ENCODE measurements at places on chromosomes 6 and 20.
A peak's percentile ranks its signal among the peaks of the same experiment; 100 is the strongest.

GRCh38 chr20:48524582-48524981, 303.2 kb downstream of the PREX1 start:
- no peak for DNase-seq

- no peak for DNase-seq
Measured at GRCh38 chr6:20699402-20699801, 165.1 kb downstream of the CDKAL1 start.

DNA sequence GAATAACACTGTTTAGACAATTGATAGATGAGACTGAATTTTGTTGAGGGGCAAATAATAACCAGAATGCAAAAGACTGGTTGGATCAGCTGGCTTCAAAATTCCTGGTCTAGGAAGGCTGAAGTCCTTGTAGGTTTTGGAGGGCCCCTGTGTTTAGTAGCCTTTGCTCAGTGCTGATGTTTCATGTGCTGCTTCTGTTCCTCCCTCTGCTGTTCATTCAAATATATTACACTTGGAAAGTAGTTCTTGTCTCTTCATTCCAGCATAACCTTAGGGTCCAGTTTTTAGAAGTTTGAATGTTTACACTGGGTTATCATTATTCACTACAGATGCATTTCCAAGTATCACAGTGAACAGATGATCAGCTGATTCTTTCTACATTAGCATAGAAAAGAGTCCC, 72.5 kb downstream of the FLRT3 start:
- no peak for DNase-seq

DNA sequence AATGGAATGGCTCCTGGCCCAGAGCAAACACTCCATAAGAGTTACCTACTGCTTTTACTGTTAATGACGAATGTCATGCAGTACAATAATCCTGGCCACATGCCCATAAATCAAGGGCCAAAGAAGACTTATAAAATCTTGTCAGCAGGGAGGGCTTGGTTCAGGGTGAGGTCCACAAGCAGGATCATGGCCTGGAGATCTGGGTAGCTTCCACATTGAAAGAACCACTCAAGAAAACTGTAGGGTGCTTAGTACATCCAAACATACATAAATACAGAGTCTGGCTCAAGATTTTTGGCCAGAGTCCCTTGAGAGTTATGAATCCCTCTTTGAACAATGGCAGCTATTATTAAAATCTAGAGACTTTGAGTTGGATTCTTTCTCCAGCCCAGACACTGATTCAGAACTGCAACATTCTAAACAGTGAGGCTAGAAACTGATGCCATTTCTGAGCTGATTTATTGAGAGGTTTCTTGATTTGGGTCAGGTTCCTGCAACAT, 188.7 kb downstream of the CDC5L start:
- no peak for DNase-seq

- no peak for DNase-seq
Measured at GRCh38 chr6:131387562-131388447, 185.2 kb upstream of the ARG1 start.

GRCh38 chr20:51720854-51721253, 47.3 kb downstream of the ATP9A start:
- DNase-seq: no peak

- DNase-seq: peak; percentile 44
Measured at GRCh38 chr6:104326173-104327001, 533.3 kb downstream of the HACE1 start.

DNA sequence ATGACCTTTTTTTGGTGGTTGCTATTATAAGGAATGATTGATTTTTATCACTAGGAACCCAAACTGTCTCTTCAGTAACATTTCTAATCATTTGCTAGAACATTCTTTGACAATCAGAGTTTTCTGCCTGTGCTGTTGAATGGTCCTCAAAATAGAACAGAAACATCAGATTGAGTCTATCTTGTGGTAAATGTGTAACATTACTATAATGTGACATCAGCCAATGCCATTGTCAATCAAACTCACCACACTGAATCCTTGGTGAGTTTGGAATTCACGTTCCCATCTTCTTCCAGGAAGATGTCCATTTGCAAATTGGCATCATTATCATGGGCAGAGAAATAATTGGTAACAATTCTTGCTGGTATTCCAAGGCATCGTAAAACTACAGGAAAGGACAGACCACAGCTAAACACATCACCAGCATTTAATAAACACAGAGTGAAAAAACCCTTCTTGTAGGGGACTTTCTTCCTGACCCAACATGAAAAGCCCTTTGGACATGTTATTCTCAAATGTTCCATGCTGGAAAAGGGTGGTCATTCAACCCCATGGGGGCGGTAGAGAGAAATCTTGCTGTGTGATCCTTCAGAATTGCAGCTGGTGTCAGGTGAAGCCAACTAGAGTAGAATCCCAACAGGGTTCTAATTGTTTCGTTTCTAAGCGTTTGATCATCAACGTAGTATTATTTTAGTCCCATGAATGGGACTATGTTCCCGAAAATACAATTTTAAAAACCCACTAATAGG, 98.5 kb downstream of the F13A1 start:
- DNase-seq: no peak

GRCh38 chr20:10404023-10404628, 29.9 kb downstream of the MKKS start:
- DNase-seq: no peak

DNA sequence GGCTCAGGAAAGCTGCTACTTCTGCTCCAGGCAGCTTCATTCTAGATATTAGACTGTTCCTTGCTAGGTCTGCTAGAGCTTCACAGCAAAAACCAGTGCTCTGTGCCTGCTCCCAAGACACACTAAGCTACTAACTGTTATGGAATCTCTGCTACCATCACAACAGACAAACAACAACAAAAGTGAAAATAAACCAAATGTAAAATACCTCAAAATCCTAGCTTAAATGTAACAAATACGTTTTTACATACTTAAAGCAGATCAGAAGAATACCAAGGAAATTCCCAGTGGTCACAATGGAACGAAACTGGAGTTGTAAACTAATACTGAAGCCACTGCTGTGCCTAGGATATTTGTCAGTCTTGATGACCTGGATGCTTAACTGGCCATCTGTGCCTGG, 84.6 kb upstream of the EZR start:
- no peak for DNase-seq

GRCh38 chr20:53940907-53941545, 129.4 kb downstream of the BCAS1 start:
- DNase-seq: no peak

DNA sequence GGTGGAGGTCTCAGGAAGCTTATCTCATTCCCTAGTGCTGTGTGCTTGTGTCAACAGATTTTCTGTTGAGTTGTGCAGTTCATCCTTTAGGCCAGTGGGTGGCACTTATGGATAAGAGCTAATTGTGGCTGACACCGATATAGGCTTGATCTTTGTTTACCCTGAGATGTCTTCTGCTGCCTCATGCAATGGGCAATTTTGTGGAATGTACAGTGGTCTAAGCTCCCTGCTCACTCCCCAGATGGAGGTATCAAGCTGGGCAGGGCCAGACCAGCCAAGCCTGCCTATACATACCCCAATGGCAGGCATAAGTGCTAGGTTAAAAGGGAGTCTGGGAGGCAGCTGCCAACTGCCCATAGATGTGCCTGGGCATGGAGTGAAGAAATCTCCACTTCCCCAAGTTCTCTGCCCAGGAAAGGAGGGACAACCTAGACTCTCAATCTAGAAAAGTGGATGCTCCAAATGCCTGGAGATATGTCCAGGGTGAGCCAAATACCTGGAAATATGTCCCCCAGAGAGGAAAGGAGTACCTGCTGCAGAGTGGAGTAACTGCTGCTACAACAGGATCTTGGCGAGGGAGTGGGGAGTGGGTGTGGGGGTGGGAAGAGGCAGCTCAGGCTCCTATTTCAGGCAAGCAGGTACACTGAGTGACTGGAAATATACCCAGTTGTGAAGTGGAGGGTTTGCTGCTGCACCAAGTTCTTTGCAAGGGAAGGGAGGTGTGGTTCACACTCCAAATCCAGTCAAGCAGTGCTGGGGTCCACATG, 53.2 kb upstream of the ARG1 start:
- DNase-seq: no peak
